SK-N-SH (cell line): ENCODE measurements at places on chromosomes 2 and 18. TPM values are rescaled to one million over a fixed set of nuclear protein-coding genes. Genes with fewer than 3 reads are reported as not detected.

DNA sequence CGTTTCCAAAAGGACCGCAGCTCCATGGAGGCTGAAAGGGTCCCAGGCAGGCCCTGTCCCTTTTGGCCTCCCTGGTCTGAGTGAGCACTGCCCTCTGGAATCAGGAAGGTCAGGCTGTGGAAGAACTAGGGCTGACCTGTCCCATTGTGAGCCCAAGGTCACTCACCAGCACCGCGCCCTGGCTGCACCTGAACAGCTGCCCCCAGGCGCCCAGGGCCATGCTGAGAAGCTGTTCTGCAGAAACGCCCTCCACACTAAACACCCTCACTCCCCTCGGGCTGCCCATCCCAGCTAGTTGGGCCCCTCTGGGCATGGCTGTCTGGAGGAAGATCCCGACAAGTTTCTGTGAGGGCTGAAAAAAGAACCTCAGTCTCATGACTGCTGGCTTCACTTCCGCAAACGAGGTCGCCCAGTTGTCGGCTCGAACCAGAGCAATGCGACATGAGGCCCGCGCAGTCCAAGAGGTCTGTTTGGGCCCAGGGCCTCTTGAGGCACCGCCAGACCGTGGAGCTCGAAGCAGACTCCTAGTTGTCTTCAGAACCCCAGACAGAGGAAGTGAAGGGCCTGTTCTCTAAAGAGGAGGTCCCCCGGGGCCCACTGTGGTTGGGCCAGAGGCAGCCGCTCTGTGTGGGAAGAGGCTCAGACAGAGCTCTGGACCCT, 64.4 kb downstream of the INPP5D start:
- no peak for DNase-seq

DNA sequence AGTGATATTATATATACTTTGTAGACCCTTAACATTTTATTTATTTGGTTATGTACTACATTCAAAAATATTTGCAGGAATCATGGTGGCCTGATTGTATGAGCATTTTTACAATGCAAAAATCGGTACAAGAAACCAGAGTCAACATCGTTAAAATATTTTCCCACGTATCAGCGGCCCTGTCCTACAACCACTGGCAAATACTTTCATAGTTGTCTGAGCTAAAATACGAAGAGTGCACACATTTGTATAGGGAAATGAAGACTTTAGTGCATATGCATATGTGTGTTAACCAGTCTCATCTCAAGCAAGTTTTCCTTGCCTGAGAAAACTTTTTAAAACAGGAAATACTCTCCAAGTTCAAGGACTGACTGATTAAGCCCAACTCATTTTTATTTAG, 35.9 kb downstream of the CCDC102B start:
- DNase-seq = no peak

DNA sequence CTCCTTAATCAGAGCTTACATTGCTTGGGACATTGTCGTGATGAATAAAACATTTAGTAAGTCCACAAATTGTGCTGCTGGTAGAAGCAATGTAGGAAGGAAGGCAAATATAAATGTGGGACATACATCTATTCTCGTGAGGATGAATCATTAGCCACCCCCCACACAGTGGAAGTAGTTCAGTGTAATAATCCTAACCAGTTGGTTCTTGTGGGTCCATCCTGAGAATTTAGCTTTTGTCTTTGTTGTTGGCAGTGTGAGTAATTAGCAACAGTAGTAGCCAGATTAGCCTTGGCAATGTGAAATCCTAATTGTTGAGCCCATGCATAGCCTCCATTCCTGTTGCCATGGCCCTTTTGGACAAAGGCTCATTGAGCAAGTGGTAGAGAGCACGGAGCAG, 532.1 kb downstream of the FBXO15 start:
- DNase-seq = no peak

DNA sequence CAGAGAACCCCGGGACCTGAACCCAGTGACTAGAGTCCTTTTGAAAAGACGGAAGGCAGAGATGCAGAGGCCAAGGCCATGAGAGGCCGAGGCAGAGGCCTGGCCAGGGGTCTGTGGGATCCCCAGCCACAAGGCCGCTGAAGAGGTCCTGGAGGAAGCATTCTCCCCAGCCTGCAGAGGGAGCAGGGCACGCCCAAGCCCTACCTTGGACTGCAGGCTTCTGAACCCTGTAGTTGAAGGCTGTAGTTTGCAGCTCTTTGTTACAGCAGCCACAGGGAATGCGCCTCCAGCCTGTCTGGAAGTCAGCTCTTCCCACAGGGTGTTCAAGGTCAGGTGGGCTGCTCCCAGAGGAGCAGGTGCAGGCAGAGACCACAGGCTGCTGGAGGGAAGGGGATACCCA, 22.1 kb upstream of the PXDN start:
- no peak for DNase-seq

DNA sequence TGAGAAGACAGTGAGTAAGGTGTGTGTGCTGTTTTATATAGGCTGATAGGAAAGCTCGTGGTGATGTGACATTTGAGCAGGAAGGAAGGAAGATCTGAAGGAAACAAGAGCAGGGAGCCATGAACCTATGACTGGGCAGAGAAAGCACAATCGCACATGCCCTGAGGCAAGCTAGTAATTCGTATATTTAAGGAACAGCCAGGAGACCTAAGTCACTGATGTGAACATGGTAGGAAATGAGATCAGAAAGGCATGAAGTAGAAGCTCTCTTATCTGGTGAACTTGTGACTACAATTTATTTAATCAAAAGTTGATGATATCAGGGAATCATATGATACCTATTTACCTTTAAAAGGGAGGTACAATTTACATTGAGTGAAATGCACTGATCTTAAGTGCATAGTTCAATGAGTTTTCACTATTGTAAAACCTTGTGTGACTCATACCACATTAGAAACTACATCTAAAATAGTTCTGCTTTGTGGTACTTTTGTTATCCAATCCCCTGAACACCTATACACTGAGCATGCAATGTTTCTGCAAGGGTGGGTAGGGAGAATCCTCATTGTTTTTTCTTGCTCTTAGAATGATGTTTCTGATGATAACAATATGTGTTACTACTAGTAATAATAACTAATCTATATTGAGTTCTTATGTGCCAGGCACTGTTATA, 67.5 kb downstream of the GALNT13 start:
- DNase-seq = no peak

The CFAP65 gene
- polyA plus RNA-seq = 0.95 and 1.7 TPM in 2 replicates
